ENCODE measurements at places on chromosomes 1 and 21. TPM values are rescaled to one million over a fixed set of nuclear protein-coding genes. Genes with fewer than 3 reads are reported as not detected.

MTARC2 gene
- polyA plus RNA-seq = 93.5 TPM

TMPRSS15 gene
- 0.01 TPM for polyA plus RNA-seq

IFNAR1 gene
- polyA plus RNA-seq = 26.7 TPM

FAM89A gene
- 4.1 TPM for polyA plus RNA-seq

CAMK1G gene
- 0.63 TPM for polyA plus RNA-seq

SPRR2B gene
- polyA plus RNA-seq = not detected

SERPINC1 gene
- polyA plus RNA-seq = 0.54 TPM

APCS gene
- polyA plus RNA-seq = 0.06 TPM

SPRR1A gene
- polyA plus RNA-seq = not detected

AIRE gene
- polyA plus RNA-seq = 14.3 TPM

SYCP1 gene
- not detected for polyA plus RNA-seq

ILDR2 gene
- 1.7 TPM for polyA plus RNA-seq

CRYAA gene
- not detected for polyA plus RNA-seq

LRRC41 gene
- 68.4 TPM for polyA plus RNA-seq

EVI5 gene
- 15.7 TPM for polyA plus RNA-seq

DNA sequence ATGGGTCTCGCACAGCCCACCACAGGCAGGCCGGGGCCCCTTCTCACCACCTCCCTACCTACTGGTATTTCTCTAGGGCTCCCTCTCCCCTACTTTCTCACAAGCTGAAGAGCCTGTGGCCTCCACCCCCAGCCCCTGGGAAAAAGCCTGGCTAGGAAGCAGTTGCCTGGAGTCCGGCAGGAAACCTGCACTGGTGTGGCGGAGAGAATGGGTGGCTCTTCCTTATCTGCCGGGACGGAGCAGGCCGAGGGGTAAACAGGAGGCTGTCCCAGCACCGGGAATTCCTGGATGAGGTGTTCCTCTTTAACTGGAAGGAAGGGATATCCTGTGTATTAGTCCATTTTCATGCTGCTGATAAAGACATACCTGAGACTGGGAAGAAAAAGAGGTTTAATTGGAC is 125.8 kb downstream of the TLR5 start:
- no peak for DNase-seq

GRCh38 chr1:5424802-5425703 is 567.2 kb downstream of the NPHP4 start:
- no peak for DNase-seq

- DNase-seq = no peak
Observed at GRCh38 chr21:34154878-34155277, 81.5 kb downstream of the MRPS6 start.

DNA sequence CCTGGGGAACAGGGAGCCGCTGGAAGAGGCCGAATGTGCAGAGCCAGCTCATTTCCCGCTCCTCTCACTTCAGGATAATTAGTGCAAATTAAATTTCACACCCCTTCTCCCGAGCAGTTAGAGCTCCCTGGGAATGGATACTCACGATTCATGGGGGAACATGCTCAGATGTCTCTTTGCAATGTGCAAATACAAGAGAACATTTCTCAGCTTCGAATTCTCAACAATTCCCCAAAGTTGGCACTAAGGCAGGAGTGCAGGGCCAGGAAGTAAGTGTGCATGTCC is 54.9 kb downstream of the CAMK2N1 start:
- no peak for DNase-seq

GRCh38 chr21:32143241-32143939 is 135.5 kb downstream of the MIS18A start:
- DNase-seq = no peak

GRCh38 chr1:179034720-179035119 is 9.0 kb downstream of the FAM20B start:
- no peak for DNase-seq

DNA sequence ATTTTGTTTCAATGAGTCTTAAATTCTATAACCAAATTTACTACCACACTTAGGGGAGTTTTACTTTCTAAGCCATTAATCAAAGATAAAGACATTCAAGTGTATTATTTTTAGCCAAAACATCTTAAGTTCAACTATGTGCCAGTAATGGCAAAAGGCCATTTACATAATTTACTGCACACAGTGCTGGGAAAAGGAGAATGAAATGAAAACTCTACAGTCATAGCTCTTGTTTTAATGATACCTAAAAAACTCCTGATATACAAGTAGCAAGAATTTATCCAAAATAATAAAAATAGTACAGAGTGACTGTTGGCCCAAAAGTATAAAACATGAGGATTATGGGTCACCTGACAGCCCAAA is 42.4 kb upstream of the C1orf198 start:
- no peak for DNase-seq

GRCh38 chr1:153402226-153402625 is 11.4 kb upstream of the S100A8 start:
- no peak for DNase-seq

- DNase-seq = no peak
Observed at GRCh38 chr1:52482326-52483004, 70.4 kb downstream of the TUT4 start.

DNA sequence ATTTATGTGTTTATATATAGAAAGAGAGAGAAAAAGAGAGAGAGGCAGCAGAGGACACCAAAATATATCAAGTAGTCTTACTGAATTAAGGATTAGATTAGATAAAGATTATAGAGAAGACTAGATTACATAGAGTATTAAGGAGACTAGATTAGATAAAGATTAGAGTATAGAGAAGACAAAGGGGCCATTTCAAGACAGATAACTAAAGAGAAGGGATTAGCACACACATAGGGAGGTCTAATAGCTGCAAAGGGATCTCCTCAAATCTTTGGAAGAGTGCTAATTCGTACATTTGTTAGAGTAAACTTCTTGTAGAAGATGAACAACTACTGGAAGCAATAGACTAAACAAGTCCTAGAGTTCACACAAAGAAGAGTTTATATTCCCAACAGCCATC is 34.2 kb downstream of the OR6Y1 start:
- no peak for DNase-seq

DNA sequence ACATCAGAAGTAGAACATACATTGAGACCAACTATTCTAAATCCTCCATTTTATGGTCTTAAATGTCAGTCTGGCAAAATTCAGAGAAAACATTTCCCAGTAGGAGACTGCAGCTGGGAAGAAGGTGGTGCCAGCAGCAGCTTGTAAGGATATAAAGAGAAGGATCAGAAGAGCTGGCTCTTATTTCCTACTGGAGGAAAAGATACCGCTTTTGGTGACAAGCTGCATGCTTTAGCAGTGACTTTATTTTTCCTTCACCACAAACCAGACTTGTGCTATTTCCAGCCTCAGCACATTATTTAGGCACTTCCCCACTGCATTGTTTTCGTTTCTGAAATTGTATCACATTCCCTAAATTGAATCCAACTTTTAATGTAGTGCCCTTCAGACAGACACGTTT is 28.4 kb downstream of the RNF11 start:
- no peak for DNase-seq

GRCh38 chr1:46306159-46306530 is 2.6 kb downstream of the UQCRH start:
- no peak for DNase-seq

GRCh38 chr1:160605205-160605604 is 25.9 kb upstream of the CD84 start:
- no peak for DNase-seq

DNA sequence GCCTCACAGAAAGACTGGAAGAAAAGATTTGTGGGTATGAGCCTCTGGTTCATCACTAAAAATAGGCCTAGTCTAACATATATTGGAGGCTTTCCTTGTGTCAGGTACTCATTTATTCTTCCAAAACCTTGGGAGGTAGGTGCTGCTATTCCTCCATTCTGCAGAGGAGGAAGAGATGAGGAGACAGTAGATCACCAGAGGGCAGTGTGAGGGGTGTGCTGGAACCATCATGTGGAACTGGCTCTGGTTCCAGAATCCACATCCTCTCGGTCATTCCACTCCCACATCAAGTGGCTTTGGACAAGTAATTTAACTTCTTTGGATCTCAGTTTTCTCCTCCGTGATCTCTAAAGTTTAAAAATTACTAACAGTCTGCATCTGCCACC is 7.4 kb upstream of the INKA2 start:
- DNase-seq = no peak

DNA sequence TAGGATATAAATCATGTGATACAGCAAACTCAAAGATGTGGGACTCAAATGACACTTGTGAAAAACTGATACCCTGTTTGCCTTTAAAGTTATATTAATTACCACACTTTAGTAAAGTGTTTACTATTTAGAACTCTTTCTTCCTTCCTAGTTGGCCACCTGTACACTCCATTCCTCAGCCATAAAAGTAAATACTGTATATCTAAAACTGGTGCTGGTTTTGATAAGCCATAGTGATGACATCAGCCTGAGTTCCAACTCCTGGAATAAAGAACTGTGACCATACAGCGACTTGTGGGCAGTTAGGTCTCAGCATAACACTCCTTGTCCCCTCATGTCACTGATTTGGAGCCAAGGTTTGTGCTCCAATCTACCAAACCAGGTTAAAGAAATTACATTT is 2.8 kb downstream of the PTGER3 start:
- no peak for DNase-seq

- DNase-seq = no peak
Observed at GRCh38 chr1:160981584-160982411, 27.2 kb upstream of the ITLN2 start.

DNA sequence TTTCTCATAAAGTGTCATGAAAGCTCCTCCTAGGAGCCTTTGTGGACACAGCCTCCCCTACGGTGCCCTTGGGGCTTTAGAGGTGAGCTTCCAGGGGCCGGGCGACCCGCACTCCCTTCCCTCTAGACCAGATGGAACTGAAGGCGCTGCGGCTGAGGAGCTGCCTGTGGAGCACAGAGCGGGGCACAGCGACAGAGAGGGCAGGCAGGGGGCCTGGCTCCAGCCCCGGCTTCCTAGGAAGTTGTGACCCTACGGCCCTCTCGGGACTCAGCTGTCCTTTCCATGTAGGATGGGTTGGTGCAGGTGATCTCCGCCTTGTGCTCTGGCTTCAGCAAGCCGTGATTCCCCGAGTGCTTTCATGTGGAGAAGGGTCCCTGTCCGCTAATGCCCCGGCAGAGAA is 23.6 kb upstream of the NEK2 start:
- no peak for DNase-seq

GRCh38 chr1:158035976-158036583 is 42.6 kb downstream of the KIRREL1 start:
- DNase-seq = no peak

DNA sequence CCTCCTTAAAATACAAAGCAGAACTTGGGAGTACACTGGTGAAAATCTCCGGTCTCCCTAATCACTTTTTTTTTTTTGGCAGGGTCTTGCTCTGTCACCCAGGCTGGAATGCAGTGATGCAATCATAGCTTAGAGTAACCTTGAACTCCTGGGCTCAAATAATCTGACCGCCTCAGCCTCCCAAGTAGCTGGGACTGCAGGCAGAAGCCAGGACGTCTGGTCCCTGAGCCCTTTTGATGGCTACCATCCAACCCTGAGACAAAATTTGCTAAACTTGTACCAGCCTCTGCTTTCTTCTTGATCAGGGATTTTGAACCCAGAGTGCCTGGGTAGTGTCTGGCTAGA is 4.1 kb downstream of the L1TD1 start:
- no peak for DNase-seq

GRCh38 chr1:44021581-44022321 is 9.5 kb downstream of the SLC6A9 start:
- no peak for DNase-seq

- DNase-seq = no peak
Observed at GRCh38 chr1:235734335-235734734, 84.8 kb upstream of the GNG4 start.

GRCh38 chr1:150194381-150195031 is 41.4 kb downstream of the ANP32E start:
- DNase-seq = no peak

- no peak for DNase-seq
Observed at GRCh38 chr1:22824975-22825374, 114.3 kb downstream of the EPHB2 start.
